ENCODE measurements at places on chromosomes 3 and 15. TPM values are rescaled to one million over a fixed set of nuclear protein-coding genes. Genes with fewer than 3 reads are reported as not detected.
A peak's percentile ranks its signal among the peaks of the same experiment; 100 is the strongest.

GRCh38 chr15:40931300-40932142, 2.4 kb downstream of the DLL4 start:
- DNase-seq: no peak

DNA sequence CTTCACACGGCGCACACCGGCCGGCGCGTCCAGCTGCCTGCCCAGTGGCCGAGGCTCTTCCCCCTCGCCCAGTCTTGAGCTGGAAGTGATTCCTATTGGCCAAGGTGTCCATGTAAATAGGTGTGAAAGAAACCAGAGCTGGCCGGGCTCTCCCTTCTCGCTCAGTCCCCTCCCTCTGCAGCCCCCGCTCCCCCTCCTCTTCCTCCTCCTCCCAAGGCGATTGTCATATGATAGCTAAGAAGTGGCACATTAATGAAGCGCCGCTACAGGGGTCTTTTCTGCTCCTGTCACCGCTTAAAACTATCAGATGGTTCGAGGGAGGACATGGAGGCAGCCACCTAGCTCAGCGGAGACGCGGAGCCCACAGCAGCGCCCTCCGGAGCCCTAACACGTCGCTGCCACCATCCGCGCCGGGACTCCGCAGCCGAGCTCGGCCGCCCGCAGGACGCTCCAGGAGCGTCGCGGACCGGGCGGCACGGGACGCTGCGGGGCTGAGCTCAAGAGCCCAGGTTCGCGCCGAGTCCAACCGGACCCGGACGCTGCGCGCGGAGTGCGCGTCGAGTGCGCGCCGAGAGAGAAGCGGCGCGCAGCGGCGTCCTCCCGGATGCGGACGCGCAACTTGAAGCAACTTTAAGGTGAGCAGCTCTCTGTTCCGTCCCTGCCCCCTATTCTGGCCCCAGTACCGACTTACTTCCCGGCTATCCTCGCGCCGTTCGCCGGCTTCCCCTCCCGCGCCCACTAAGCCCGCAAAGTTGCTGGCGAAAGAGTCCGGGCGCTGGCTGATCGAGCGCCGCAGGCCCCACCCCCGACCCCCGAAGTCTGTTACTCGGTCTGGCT, at the start of gene FOXB1:
Gene FOXB1 (plus strand): TSS at position 303 of the 837 bp plus-strand sequence. CDS start 653 bp downstream, outside the sequence.
- peak; percentile 74 for DNase-seq

GRCh38 chr3:72144773-72145505, 360.0 kb upstream of the PROK2 start:
- no peak for DNase-seq

DNA sequence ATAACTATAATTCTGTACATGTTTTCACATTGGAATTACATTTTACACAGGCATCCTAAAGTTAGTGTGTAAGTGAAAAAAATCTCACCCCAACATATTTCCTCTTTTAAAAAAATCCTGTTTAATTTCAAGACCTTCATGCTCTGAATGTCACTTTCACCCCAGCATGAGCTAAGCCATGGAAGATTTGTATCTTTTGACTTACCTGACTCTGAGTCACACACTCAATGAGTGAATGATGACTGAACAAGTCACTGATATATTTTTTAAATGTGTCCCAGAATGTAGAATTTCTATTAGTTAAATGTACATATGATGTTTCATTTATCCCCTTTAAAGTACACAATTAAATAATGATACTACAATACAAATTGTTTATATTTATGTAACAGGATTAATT, 199.9 kb upstream of the RBMS3 start:
- no peak for DNase-seq

DNA sequence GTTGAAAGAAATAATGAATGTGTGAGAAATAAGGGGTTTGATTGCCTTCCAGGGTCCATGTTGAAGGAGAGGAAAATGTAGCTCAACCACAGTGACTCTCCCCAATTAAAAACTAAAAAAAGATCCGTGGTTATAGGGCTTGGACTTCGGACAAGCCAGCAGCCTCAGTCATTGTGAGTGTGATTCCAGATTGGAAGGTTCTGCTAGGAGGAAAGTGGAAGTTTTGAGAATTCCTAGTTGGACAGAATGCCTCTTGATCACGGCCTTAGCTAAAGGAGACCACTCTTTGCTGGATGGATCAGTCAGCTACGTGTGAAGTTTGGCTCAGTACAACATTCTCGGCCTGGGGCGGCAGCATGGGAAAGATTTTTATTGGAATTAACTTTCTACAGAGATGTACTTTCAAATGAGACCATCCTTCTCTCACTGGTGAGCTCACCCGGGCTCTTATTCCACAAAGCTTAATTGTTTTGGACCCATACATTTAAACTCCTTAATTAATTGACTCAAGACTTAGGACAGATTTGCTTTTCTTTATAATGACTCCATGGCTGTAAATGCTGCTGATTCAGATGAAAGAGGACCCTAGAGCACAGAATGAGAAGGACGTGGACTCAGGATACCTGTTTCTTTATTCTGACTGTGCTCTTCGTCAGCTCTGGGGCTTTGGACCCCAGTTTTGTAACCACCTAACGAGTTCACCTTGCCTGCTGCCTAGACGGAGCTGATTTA, 27.5 kb downstream of the FLNB start:
- DNase-seq: no peak

DNA sequence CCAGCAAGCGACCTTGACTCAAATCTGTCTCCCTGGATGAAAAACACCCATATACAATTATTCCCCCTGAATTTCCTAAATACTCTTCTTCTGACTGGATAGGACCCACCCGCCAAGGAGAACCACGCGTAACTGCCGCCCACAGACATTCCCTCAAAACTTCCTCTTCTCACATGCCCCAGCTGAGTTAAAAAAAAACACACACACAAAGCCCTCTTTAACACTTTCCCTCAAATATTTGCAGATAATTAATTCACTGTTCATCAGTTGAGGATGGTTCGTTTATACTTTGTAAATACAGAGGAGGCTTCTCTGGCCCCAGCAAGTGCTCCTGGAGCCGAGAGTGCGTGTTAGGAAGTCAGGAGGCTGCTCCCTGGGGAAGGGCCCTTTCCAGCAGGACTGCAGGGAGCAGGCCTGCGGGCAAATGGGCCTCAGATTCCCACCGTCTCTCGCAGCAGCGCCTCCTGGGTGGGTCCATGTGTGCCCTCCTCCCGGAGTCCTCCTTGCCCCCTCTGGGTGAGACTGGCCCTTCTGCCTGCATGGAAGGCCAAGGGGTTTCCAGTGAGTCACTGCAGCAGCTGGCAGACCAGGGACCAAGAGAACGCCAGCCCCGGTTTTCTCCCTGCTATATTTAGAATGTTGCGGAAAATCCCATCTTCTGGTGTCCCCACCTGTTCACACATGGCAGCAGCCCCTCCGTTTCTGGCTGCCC, 46.8 kb downstream of the MGLL start:
- DNase-seq: no peak

DNA sequence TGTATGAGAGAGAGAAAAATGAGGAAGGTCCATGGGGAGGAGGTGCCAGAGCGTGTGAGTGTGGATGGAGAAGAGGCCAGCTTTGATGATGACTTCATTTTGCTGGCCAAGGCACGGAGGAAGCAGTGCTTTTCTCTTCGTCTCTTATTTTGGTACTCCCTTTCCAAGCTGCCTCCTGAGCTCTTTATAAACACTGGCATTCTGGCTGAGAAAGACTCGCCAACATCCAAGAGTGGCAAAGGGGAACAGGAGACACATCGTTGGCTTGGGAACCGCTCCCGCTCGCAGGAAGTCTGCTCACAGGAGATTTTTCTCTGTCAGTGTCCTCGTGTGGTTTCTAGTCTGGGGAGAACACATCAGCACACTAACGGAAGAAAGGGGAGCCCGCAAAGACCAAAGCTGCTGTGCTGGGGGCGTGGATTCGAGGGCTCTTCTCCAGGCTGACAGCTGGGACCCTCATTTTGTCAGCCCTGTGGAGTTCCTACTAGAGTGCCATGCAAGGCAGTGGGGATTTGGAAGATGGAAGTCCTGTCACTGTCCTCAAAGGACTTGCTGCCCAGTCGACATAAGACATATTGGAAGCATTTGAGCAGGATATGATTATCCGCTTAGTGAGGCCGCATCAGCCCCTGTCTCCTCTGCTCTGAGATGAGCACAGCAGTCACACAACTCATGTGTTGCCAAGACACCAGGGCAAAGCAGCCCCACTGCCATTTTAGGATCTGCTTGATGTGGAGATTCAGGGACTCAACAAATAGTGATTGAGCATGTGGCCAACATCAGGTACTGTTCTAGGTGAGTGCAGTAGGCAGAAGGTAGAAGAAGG, 8.0 kb upstream of the SEMA4B start:
- peak; percentile 47 for DNase-seq

DNA sequence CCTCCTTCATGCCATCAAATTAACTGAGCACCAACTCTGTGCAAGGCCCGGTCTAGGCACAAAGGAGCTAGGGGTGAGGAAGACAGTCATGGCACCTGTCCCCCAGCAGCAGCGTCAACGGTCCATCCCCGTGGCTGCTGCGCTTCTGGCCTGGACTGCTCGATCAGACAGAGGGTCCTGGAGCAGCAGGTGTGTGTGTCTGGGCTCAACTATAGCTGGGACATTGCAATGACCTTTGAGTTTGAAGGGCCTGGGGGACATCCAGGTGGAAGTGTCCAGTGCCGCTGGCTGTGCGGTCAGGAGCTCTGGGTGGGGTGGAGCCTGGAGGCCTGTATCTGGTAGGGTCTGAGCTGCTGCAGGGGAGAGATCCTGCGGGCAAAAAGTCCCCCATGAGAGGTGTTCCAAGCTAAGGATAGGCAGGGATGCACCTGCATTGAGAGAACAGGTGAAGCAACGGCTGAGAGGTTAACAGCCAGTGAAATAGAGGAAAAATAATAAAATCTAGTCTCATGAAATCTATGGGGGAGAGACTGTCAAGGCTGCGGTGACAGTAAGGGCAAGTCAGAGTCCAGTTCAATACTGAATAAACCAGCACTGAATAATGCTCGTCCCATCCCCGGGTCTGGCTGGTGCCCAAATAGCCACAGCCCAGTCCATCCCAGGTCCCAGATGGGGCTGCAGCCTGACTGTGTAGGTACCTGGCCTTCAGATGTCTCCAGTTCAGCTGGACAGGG, 25.4 kb upstream of the SLC41A3 start:
- DNase-seq: no peak

- no peak for DNase-seq
Observed at GRCh38 chr15:35690698-35691116, 144.7 kb upstream of the DPH6 start.

Gene PYGO1
- not detected for total RNA-seq

Gene TMEM266
- total RNA-seq: not detected

Gene TIMMDC1
- 76.0 TPM for total RNA-seq

Gene STARD5
- total RNA-seq: 5.4 TPM

Gene ALDH1A2
- 0.86 TPM for total RNA-seq

Measured in activated naive CD8-positive, alpha-beta T cell treated with anti-CD3 and anti-CD28 coated beads, Interleukin-2, amount 10 ng/mL, durations not matched to agents 7 days and 5 days (primary cell).